SK-N-MC (cell line): ENCODE measurements at places on chromosomes 6 and 20.

DNA sequence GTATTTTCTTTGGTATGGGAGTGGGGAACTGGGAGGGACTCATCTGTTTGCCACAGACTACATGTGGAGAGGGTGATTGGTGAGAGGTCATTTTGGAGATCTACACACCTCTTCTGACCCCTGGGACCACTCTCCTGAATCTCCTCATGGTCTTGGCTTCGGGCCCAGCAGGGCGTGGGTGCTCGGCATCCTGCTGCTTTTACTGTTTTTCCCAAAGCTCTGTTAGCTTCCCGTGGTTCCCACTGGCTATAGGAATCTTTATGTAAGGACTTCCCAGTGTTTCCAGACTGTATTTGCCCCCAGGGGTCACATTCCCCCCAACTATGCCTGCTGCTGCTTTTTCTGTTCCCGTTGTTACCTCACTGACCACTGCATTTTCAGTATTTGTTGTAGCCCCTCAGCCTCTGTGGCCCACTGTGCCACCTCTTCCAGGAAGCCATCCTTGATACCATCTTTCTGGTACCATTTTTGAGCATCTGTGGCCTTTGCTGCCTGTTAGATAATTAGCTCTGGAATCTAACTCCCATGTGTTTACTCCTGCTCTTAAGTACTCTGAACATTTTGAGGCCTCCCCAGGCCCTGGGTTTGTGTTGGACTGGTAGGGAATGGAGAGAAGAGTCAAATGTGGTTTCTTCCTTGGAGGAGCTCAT, 14.9 kb downstream of the PLCG1 start:
- DNase-seq = no peak

DNA sequence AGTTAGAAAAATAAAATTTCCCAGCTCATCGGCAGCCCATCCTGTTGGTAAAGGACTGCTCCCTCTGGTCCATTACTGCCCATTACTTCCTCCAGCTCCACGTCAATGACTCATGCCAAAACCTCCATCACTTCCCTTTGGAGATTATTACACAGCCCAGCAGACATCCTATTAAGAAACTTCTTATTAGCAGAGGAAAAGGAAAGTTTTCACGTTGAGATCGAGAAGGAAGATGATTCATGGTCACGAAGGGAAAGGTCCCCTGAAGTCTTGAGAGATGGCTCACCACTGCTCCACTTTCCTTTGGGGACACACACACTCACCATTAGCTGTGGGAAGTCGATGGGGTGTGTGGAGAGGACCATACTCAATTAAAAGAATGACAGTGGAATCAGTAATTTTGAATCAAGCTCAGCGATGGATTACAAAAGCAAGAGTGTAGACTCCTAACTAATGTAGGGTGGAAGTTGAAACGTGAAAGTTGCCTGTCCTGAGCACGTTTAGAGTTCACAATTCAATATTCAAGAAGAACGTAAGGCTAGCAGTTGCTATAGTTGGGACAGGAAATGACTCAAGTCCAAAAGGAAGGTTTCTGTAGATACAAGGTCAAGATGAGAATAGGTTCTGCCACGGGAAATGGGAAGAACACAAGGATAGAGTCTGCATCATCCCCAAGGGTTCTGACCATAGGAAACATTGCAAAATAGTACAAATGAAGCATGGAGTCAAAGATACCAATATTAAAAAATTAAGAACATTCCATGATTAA, 21.6 kb downstream of the SASH1 start:
- no peak for DNase-seq

DNA sequence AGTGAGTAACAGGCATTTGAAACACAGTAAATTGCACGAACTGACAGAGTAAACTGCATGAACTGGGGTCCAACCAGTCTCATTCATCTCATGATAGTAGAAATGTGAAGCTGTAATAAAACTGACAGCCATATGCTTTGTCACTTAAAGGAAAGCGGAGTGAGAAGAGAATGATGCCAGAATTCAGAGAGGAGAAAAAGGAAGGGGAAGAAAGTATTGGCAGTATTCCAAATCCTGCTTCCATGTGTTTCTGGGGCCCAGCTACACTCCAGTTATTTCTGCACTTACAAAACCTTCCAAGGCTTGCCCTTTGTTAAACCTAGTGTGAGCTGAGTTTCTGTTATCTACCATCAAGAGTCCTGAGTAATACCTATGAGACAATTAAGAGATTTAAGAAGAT, 17.2 kb downstream of the SNX14 start:
- no peak for DNase-seq

GRCh38 chr6:68975816-68976215, 340.7 kb downstream of the ADGRB3 start:
- no peak for DNase-seq
